Activated gamma-delta T cell (primary cell): ENCODE measurements at places on chromosomes 16 and 17.

GRCh38 chr17:66509926-66510325 lies 207.5 kb downstream of the PRKCA start:
- DNase-seq: no peak

- no peak for DNase-seq
Observed at GRCh38 chr17:57735707-57736106, 9.4 kb downstream of the CCDC182 start.

DNA sequence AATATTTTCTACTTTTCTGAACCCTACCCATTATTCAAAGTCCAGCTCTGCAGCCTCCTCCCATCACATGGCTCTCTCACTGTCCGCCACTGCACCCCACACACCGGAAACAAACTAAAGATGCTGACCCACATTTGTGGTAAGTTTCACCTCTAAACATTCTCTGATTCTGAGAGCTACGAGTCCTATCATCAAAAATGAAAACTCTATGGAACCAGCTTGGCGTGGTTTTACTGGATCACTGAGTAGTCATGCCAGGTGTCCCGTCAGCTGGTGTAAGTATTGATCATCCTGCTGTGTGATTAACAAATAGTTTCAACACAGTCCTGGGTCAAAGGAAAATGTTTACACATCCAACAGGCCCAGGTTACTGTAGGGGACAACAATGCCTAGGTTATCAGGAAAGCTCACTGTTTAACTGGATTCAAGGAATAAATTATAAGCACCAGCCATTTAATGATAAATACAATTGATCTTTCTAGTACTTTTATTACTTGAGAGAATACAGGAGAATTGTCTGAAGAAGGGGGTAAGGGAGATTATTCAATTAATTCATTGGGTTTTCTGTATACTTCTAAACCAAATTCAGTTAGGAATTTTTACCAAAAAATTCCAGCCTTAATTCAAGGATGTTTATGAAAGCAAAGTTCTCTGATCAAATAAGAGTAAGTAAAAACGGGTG lies 33.9 kb downstream of the CYTH1 start:
- no peak for DNase-seq

DNA sequence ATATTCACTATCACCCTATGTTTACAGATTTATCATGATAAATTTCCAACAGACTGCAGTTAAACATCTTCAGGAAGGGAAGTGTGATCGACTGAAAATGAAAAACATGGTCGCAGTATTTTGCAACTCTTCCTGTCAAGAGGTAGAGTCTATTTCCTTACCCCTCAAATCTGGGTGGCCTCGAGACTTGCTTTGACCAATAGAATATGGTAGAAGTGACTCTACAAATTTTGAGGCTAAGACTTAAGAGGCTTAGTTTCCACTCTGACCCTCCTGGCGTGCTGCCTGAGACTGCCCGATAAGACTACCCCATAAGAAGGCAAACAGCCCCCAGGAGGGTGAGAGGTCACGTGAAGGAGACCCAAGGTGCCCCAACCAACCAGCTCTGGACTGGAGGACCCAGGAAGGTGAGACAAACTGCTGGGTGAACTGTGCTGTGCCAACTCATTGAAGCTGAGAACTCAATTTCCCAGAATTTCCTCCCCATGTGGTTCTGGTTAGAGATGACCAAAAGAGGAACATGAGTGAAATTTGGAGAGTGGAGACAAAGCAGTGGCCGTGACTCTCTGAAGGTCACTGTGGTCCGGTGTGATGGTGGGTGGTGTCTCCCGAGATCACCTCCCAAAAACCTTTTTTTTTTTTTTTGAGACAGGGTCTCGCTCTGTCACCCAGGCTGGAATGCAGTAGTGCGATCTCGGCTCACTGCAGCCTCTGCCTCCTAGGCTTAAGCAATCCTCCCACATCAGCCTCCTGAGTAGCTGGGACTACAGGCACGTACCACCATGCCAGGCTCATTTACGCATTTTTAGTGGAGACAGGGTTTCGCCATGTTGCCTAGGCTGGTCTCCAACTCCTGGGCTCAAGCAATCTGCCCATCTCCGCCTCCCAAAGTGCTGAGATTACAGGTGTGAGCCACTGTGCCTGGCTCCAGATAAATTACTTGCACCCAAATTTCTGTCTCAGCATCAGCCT lies 38.2 kb upstream of the LITAF start:
- DNase-seq: no peak

DNA sequence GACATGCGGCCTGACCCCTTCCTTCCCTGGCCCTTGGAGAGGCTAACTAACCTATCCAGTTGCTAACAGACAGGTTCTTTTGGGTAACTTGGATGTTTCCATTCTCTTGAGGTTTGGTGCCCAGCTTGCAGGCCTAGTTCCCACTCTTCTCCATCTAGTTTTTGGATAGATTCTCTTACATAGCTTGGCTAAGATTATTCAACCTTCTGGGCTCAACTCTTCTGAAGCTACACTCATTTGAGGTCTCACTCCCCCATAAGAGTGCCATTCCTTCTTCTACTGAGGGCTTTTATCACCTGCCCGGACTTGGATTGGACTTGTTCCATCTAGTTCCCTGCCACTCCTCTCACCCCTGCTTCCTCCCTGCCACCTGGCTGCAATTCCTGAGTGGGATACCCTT lies 44.1 kb upstream of the MARCHF10 start:
- DNase-seq: no peak

DNA sequence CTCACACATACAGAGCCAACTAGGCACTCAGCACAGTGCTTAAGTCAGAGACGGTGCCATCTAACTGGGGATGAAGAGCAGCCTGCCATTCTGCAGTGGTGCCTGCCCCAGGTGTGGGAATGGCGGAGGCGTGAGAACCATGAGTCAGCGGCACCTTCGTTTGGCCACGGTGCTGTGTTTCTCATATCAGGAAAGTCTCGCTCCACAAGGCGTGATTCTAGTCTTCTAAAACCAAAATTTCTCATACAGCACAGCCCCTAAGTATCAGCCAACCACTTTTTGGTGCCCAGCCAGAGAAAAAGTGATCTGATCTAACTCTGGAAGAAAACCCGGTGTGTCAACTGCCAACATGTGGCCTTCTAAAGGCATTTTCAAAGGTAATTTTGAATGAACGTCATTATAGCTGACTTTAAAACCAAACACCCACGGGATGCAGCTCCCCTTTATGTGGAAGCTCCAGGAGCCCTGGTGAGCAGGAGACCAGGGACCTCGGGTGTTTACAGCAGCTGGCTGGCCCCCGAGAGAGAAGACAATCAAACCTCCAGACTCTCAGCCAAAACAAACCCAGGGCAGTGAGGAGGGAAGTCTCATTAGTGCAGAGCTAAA lies 54.6 kb downstream of the ABCC12 start:
- DNase-seq: no peak

DNA sequence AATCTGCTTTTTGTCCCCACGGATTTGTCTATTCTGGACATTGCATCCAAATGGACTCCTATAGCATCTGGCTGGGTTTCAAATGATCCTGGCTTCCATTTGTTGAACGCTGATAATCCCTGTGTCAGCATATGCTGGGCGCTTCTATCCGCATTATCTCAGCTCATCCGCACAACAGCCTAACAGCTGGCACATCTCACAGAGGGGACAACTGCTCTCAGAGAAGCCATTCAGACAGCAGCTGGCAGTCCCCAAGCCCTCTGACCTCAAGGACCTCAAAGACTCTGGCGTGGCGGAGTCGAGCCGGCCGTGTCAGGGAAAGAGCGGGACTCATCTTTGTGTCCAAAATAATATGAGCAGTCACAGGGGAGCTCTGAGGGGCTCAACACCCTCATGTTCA lies 82.3 kb downstream of the NT5M start:
- no peak for DNase-seq

DNA sequence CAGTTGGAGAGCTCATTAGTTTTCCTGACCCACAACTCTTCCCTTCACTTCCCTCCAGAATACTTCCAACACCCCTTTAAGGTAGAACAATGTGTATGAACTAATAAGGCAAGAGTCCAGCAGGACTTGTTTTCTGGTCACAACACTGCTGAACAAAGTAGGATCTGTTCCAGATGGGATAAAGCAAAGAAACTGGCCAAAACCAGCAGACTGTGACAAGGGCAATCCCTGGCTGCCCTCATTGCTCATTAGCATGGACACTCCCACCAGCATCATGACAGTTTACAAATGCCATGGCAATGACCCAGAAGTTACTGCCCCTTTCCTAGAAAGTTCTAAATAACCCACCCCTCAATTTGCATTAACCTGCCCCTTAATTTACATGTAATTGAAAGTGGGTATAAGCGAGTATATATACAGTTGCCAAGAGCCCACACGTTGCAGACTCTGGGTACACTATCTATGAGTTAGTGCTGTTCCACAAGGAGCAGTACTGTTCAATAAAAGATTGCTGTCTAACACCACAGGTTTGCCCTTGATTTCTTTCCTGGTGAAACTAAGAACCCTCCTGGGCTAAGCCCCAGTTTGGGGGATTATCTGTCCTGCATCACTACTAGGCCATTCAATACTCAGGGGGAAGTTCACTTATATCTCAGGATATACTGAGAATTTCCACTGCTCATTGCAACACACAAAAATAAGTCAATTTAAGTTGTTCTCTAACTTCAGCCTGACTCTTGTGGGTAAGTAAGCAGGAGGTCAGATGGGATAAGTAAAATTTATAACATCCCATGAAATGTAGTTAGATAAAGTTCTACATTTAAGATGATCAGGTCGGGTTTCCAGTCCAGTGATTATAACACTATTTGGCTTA lies 82.3 kb downstream of the SSH2 start:
- DNase-seq: no peak
